NCI-H774 (cell line): ENCODE measurements at places on chromosomes 7 and 10.

GRCh38 chr7:155991470-155991869 is 179.2 kb upstream of the SHH start:
- no peak for DNase-seq

GRCh38 chr7:99229234-99229633 is 21.3 kb upstream of the KPNA7 start:
- DNase-seq, result no peak

DNA sequence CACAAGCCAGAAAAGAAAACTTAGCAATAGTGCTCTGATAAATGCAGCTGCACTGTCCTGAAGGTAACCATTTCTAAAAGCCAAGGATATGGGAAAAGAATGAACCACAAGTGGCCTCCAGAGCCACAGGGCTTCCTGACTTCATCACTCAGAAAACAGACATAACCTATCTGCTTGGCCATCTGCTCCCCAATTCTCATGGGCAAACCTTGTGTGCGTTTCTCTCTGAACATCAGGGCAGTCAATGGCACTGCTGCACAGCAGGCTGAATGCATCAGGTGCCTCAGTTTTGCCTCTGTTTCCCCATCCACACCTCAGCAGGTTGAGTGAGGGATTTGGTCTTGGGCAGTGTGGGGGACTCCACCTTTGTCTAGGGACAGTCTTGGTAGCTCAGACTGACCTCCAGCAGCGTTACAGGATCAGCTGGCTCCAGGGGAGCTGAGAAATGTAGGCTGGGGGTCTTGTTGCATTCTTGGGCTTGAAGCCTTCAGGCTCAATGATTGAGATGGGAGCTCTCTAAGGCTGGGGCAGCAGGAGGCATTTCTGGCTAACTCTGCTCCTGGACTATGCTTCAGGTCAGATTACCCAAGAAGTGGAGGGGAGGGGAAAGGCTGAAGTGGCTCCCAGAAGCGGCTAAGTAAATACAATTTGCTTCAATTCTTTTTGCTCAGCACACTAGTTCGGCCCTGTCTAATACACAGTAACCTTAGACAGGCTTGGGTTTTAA is 23.6 kb upstream of the PDLIM1 start:
- DNase-seq, result no peak

GRCh38 chr10:24603333-24603732 is 120.4 kb downstream of the ARHGAP21 start:
- no peak for DNase-seq

DNA sequence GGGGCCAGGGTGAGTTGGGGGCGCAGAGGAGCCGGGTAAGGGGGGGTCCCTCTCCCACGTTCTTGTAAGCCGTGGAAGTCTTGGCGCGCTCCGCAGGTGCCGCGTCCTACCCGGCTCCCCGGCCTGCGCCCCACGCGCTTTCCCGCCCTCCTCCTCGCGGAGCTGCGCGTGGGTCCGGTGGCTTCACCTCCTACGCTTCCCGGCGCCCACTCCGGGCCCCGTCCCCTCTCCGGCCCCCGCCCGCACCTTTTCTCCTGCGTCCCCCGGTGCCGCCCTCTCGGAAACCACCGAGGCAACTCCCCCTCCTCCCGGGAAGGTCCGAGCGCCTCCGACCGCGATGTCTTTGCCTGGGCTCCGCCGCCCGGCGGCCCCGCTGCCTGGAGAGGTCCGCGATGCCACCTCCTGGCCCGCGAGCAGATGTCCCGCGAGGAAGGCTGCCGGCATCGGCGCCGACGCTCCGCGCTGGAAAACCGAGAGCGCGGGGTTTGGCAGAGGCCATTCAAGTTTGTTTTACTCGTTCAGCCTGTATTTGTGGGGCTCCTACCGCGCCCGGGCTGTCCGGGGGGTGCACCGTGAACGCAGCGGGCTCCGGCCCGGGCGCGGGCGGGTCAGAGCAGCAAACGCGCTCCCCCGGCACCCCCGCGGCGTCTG is 2.4 kb upstream of the NKX6-2 start:
- no peak for DNase-seq
